Activated CD4-positive, CD25-positive, alpha-beta regulatory T cell treated with anti-CD3 and anti-CD28 coated beads, Interleukin-2, amount 50 U/mL, for 72 hours (primary cell): ENCODE measurements at places on chromosomes 4 and X.

DNA sequence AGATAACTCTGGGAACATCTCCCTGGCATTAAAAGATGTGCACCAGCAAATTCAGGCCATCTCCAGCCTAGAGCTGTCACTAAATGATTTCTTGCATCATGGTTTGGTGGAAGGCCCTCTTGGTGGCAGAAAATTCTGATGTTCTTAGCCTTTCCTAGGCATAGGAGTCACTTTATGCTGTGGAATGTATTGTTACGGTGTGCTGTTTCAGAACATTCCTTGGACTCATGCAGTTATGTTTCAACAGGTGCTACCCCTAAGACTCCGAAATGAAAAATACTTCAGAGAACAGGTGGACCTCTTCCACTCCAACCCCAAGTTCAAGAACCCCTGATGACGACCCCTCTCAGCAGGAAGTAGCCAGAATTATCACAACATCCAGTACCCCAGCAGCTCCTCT, 20.3 kb upstream of the PAPSS1 start:
- no peak for DNase-seq

DNA sequence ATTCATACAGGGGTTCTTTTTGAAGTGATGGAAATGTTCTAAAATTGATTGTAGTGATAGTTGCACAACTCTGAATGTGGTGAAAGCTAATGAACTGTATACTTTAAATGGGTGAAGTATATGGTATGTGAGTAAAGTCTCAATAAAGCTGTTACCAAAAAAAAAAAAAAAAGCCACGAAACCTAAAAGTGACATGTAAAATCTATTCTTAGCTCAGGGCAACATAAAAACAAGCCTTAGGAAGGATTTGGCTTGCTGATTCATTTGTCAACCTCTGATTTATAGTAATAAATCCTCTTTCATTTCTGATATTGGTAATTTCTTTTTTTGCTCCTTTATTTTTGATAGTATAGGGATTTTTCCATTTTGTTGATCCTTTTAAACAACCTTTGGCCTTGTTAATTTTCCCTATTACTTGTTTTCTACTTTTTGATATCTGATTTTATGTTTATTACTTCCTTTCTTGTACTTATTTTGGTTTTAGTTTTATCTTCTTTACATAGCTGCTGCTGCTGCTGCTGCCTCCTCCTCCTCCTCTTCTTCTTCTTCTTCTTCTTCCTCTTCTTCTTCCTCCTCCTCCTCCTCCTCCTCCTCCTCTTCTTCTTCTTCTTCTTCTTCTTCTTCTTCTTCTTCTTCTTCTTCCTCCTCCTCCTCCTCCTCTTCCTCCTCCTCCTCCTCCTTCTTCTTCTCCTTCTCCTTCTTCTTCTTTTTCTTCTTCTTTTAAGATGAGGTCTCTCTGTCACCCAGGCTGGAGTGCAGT, 79.4 kb downstream of the ADGRG4 start:
- no peak for DNase-seq

DNA sequence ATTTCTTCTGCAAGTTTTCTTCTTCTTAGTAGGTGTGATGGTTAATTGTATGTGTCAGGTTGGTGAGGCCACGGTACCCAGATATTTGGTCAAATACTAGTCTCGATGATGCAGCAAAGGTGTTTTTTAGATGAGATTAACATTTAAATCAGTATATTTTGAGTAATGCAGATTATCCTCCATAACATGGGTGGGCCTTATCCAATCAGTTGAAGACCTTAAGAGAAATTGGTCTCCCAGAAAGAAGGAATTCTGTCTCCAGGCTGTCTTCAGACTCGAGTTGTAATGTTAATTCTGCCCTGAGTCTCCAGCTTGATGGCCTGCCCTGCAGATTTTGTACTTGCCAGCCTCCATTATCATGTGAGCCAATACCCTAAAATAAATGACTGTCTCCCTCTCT, 122.5 kb upstream of the TSPAN5 start:
- no peak for DNase-seq

- no peak for DNase-seq
These were observed 10.0 kb upstream of the PPA2 start for GRCh38 chr4:105483840-105484239.

- DNase-seq: no peak
These were observed 174.6 kb downstream of the PCDH10 start for GRCh38 chr4:133323670-133324069.

DNA sequence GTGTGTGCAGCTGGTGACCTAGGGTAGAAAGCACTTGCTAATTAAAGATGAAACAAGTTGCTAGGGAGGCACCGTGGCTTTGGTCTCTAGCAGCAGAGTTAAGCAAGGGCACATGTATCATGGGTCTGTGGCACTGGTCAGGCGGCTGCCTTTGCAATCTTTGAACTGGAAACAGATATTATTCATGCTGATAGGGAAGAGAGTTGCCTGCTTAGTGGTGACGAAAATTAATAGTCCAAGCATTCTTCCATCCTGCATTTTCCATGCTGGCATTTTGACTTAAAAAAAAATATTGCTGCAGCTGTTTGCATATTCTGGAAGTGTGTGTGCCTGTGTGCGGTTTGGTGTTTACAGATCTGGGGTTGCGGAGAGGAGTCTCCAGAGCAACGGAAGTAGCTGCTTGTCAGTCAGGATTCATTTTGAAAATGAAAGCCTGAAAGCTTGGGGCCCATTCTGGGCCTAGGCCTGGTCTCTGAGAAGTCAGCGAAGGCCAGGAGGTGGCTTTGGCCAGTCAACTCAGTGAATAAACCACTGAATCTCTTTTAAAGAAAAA, 2.3 kb upstream of the SOWAHD start:
- peak; percentile 52 for DNase-seq

DNA sequence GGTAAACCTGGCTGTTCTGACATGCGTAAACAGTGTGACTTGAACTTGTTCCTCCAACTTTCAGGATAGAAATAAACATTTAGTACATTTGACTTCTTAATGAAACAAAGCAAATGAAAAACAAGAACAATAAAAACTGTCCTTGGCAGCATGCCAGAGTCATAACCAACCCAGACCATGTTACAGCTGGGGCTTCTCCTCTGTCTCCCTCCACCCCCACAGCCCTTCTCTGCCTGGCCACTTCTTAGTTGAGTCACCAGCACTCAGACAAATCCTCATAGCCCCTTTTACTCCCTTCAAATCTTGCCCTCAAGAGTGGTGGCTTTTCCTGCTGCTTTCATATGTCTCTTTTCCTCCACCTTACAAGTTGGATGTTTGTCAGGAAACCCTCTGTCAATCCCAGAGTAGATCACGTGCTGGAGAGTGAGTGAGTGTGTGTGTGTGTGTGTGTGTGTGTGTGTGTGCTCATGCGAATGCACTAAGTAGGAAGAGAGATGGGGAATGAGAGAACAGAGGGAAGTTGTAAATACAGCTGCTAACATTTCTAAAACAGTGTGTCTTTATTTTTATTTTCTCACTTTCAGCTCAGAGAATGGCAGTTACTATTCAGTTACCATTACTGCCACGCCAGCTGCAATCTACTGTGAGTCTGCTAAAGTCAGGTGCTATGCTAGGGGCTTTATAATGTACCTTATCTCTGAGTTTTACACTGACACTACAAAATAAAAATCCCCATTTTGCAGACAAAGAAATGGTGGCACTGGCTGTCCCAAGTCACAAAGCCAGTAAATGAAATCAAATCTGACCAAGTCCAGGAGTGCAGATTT, 15.0 kb downstream of the SCARB2 start:
- DNase-seq: no peak

DNA sequence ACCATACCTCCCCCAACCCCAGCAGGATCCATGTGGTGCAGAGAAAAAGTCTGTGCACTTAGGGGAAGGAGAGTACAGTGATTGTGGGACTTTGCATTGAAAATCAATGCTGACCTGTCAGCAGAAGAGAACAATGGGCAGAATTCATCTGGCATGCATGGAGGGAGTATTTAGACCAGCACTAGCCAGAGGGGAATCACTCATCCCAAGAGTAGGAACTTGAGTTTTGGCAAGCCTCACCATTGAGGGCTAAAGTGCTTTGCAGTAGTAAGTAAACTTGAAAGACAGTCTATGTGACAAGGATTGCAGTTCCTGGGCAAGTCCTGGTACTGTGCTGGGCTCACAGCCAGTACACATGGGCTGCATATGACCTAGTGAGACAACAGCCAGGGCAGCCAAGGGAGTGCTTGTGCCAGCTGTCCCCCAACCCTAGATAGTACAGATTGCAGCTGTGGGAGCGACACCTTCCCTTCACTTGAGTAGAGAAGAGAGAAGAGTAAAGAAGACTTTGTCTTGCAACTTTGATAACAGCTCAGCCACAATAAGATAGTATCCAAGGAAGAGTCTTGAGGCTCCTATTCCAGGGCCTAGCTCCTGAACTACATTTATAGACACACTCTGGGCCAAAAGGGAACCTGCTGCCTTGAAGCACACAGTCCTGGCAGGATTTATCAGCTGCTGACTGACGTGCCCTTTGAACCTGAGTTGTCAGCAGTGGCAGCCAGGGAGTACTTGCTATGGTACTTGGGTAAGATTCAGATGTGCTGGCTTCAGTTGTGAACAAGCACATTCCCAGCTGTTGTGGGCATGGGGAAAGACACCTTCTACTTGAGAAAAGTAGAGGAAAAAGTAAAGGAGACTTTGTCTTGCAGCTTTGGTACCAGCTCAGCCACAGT, 48.7 kb downstream of the HDX start:
- DNase-seq: no peak

DNA sequence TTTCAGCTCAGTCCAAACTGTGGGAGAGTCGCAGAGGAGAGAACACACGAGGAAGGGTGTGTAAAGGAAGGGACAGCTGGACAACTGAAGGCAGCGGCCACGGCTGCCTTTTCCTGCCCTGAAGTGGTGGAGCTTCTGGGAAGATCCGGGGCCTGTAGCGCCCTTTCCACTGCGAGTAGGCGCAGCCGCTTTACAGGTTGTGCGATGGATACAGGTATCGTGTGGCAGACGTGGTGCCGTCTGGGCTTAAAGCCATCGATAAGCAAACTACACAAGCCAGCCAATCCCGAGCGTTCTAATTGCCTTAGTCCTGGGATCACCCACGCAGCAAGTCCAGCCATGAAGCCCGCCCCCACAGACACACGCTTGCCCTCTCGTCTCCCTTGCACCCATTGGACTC, 15.4 kb downstream of the NKX6-1 start:
- DNase-seq: no peak

DNA sequence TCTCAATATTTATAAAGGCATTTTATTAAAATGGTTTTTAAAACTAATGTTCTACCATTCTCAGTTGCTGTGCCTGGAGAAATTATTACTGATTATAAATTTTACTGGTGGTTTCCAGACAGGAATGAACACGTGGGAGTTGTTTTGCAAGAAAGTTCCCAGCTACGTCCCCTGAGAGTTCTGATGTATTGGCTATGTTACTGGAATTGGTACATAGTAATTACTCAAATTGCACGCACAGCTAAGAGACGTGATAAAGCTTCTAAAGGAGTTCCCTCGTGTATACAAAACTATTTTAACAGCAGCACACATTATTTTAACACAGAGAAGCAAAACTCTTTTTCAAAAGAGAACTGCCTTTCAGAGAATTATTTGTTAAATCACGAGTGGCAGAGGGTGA, 292.2 kb downstream of the NLGN4X start:
- no peak for DNase-seq

- no peak for DNase-seq
These were observed 20.4 kb downstream of the IQCM start for GRCh38 chr4:149795256-149795655.

- DNase-seq: no peak
These were observed 144.0 kb upstream of the ATOH1 start for GRCh38 chr4:93684571-93684970.

- DNase-seq: no peak
These were observed 821.1 kb downstream of the PCDH19 start for GRCh38 chrX:99588936-99589335.

DNA sequence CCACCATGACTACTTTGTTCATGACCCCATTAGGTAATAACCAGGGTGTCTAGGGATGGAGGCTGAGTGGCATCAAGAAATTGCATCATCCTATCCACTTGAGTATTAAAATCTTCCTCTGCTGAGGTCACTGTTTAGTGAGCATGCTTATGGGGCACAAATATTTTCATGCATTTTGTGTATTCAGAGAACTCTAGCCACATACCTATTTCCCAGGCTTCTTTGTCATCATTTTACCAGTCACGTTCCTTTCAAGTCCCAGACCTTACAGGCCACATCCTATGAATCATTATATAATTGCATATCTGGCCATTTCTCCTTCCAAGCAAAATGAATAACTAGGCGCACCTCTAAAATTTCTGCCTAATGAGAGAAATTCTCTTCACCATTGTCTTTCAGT, 1882.9 kb upstream of the AGA start:
- no peak for DNase-seq

- no peak for DNase-seq
These were observed 112.7 kb downstream of the DHX15 start for GRCh38 chr4:24471486-24472160.

- no peak for DNase-seq
These were observed 316.7 kb downstream of the DHRSX start for GRCh38 chrX:2184089-2184488.

- DNase-seq: no peak
These were observed 53.0 kb upstream of the KLF3 start for GRCh38 chr4:38610966-38611431.

DNA sequence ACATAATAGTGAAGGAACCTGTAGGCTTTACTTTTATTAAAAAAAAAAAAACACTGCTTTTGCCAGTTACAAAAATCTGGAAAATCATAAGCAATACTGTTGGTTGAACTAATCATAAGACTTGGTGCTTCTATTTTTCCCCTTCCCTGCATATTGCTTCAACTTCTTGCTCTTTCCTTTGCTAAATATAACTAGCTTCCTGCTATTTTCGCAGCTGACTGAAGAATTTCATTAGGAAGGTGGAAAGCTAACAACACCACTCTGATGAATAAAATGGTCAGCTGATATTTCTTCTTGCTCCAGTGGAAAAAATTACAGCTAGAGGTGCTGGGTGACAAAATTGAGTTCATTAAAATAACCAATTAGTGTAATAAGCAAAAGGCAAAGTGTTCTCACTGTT, 39.3 kb downstream of the MEPE start:
- no peak for DNase-seq

DNA sequence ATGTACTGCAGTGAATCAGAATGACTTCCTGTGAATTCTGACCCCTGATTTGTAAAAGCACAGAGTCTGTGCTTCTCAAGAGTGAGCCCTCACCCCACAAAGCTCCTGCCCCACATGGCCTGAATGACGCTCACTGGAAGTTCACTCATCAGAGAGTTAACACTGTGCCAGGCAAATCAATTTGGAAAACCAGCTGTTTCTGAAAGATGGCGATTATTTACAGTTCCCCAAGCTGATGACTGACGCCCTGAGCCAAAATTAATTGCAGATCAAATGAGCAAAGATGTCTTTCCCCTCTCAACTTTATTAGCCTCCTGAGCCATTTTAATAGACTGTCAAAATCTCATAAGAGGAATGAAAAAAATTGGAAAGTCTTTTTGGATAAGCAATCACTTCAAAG, 118.0 kb downstream of the SLC2A9 start:
- no peak for DNase-seq

GRCh38 chrX:130086447-130087206, 23.7 kb downstream of the ELF4 start:
- peak; percentile 56 for DNase-seq

DNA sequence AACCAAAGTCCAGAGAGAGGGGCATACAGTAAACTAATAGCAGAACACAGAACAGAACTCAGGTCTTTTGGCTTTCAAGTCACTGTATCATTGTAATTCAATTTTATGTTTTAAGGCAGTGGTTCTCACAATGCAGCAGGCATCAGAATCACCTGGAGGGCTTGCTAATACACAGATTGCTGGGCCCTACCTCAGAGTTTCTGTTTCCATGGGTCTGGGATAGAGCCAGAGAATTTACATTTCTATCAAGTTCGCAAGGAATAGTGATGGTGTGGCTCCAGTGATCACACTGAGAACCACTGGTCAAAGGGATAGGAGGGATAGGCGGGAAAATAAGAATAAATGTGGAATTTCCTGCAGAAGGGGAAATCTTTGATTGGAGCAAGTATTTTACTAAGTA, 36.7 kb downstream of the LANCL3 start:
- DNase-seq: no peak
